Ecto neural progenitor cell (in vitro differentiated cells): ENCODE measurements at places on chromosomes 5 and 9.

GRCh38 chr9:16136961-16137360 lies 584.1 kb downstream of the CCDC171 start:
- DNase-seq: no peak

GRCh38 chr5:17846496-17846895 lies 212.2 kb downstream of the TAF11L14 start:
- DNase-seq: no peak

DNA sequence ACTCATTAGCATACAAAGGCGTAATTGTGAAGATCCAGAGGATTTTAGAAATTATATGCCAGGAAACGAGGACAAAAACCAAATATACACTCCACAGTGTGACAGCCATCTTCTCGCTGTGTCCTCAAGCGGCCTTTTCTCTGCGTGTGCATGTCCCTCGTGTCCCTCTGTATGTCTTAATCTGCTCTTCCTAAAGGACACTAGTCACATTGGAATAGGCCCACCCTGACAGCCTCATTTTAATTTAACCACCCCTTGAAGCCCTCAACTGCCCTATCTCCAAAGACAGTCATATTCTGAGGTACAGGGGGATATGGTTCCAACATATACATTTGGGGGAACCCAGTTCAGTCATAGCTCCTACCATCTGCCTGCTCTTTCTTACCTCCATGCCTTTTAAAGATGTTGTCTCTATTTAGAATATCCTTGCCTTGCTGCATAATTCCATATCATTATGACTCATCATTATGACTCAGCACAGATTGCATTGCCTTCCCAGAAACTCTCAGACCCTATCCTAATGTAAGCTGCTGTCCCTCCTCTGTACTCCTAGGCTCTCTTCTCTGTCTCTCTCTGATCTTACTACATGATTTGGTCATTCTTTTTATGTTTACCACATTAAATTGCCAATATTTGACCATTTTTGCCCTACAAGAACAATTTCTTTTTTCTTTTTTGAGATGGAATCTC lies 210.9 kb downstream of the AOPEP start:
- no peak for DNase-seq

GRCh38 chr9:78601957-78602565 lies 305.1 kb downstream of the PSAT1 start:
- no peak for DNase-seq

DNA sequence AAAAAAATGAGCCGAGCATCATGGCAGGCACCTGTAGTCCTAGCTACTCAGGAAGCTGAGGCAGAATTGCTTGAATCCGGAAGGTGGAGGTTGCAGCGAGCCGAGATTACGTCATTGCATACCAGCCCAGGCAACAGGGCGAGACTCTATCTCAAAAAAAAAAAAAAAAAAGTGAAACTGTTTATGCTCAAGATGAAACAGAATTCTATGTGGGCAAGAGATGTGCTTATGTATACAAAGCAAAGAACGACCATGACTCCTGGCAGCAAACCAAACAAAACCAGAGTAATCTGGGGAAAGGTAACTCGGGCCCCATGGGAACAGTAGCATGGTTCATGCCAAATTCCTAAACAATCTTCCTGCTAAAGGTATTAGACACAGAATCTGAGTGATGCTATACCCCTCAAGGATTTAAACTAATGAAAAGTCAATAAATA lies 32.6 kb upstream of the PLAC8L1 start:
- DNase-seq: no peak

GRCh38 chr5:33270671-33271070 lies 170.1 kb upstream of the TARS1 start:
- no peak for DNase-seq

DNA sequence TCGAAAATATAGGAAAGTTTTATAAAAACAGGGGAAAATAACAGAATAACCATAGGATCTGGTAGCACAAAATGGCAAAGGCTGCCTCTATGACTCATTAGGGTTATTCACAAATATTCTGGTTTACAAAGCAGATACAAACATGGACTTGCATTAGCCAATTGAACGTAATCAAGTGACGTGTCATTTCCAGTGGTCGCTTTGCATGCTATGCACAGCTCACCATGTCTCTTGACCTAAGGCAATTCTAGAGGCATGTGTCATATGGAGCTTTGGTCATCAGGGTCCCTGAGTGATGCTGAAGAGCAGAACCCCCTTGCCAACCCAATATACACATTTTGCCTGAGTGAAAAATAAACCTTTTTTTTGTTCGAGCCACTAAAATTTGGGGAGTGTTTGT lies 158.8 kb downstream of the TMEM161B start:
- DNase-seq: no peak

DNA sequence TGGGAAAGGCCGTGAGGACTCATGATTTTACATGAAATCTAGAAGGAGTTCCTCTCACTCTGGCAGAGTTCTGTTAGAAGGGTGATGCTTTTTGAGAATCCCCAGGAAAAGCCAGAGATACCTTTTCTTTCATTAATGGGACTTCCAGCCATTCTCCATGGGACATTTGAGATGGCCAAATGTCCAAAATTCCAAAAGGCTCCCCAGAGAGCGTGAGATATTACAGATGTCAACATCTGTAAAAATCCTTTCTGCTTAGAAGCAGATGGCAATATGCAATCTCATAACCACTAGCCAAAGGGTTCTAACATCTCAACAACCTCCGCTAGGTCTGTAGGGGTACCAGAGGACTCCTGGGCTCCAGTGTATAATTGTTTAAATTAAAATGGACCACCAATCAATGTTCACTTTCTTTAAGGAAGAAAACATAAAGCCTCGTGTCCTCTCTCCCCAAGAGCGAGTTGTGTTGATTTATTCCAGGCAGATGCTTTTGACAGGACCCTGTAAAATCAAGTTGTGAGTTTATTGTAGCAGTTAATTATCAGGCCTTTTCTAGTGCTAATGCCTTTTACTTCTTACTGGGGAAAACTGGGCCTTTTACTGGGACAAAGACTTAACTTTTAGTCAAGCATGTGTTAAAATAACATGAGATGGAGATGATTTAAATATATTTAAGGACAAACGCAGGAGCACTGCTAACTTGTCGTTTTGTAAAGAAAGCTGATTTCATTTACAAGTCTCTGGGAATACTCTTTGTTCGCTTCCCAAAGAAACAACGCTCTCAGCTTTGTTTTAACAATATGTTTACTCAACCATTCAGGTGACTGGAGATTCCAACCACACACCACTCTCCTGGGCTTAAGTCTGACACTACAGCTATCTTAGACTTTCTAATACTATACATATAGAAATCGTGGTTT lies 4.8 kb downstream of the GAS1 start:
- no peak for DNase-seq

DNA sequence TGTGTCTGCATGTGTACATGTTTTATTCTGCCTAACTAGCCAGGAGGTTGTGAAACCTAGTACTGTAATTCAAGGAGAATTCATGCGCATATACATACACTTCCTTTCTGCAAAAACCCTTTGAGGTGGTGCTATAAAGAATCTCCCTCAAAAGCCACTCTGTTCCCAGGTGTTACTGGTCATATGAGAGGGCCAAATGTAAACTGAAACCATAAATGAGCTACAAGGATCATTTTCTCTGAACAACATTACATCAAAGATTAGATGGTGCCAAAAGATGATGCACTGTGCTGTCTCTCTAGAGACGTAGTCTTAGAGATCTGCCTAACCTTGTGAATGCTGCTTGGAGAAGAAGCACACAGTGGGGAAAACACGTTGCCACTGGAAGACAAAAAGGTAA lies 15.7 kb downstream of the NREP start:
- no peak for DNase-seq

DNA sequence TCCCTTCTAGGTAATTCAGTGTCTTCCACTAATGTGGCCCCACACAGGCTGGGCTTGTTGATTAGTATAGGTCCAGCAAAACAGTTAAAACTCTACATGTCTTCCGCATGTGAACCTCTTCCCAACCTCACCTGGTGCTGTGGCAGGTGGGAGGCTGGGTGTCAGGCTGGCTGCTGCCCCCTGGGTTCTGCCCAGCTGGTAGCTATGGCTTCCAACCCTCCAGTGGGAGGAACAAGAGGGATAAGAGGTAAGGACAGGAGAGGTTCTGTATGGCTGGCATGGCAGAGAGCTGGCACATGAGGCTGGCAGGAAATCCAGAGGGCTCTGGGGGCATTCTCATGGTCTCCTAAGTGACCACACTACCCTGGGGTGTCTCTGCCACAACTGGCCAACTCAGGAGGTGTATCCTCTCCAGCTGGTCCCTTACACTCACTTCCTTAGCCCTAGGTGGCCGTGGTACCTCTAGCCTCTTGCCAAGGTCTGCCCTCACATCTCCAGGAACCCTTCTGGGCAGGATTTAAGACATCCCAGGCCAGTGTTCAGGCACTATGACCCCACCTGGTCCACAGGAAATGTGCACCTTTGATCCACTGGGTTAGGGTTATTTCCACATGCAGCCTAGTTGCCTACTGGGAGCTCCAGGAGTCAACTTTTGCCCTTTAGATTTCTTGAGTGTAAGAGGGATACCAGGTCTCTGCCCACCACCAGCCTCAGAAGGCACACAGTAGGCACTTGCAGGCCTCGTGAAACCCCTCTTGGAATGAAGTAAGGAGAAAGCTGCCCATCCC lies 41.7 kb downstream of the AHRR start:
- peak; percentile 18 for DNase-seq

DNA sequence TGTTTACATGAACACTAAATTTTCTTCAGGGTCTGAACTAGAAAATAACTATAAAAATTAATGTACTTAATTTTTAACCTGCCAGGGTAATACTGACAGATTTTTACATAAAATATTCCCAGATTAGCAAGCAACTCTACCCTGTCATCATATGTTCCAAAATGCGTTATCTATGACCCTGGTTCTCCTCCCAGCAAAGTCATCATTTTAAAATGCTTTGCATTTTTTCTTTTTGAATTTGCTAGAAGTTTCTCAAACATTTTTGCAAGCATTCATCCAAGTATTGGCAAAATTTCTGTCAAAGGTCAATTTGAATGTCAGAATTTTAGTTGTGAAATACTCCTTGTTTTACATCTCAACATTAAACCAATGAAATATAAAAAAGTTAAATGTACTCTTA lies 144.5 kb upstream of the FTMT start:
- no peak for DNase-seq

GRCh38 chr5:5799826-5800225 lies 377.3 kb downstream of the ICE1 start:
- no peak for DNase-seq

DNA sequence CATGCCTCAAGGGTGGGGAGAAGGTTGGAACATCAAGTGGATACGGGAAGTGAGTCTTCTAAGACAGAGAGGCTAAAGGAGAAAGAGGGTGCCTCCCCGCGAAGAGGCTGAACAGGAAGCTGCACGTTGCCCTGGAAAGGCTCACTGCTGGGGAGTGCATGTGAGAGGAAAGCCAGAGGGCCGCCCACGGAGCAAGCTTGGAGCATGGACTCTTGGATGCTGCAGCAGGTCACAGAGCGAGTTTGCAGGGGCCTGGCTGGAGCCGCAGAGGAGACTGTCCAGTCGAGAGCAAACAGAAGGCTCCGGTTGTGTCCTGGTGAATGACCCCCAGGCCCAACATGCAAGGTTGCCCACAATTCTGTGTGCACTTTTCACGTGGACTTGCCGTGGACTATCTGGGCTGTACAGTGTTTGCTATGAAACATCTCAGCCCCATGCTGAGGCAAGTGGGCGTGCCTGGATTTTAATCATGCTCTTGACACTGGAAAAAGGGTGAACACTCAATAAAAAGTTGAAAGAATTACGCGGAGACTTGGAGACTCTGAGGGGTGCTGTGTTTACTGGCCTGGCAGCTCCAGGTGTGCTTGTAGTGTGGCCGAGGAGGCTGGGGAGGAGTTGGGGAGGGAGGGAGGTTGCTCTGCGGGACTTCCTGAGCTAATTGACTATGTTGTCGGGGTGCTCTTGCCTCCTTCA lies 54.5 kb upstream of the GARNL3 start:
- no peak for DNase-seq

GRCh38 chr9:4048441-4048840 lies 251.4 kb downstream of the GLIS3 start:
- DNase-seq: no peak

- no peak for DNase-seq
These were observed 14.2 kb downstream of the NDUFAF2 start for GRCh38 chr5:60959156-60959555.

- DNase-seq: no peak
These were observed 138.8 kb downstream of the PAM start for GRCh38 chr5:102893942-102894341.

- no peak for DNase-seq
These were observed 144.1 kb upstream of the ST8SIA4 start for GRCh38 chr5:101047181-101047580.

- DNase-seq: no peak
These were observed 585.3 kb upstream of the KLF4 start for GRCh38 chr9:108074900-108075299.

- no peak for DNase-seq
These were observed 677 bp upstream of the TXNDC15 start for GRCh38 chr5:134873494-134873893.

DNA sequence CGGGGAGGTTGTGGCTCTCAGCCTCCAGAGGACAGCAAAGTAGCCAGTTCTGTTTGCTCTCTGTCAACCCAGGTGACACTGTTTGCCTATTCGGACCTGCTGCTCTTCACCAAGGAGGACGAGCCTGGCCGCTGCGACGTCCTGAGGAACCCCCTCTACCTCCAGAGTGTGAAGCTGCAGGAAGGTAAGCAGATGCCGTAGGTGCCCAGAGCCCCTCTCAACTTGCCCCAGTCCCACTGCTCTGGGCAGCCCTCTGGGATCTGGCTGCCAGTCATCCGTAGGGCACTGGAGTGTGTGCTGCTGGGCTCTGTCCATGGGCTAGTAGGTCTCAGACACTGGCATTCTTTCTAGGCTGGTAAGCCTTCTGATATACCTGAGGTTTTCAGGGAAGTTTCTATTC lies 59.3 kb downstream of the RGS3 start:
- no peak for DNase-seq

GRCh38 chr5:145847499-145848497 lies 12.7 kb upstream of the PRELID2 start:
- DNase-seq: no peak

DNA sequence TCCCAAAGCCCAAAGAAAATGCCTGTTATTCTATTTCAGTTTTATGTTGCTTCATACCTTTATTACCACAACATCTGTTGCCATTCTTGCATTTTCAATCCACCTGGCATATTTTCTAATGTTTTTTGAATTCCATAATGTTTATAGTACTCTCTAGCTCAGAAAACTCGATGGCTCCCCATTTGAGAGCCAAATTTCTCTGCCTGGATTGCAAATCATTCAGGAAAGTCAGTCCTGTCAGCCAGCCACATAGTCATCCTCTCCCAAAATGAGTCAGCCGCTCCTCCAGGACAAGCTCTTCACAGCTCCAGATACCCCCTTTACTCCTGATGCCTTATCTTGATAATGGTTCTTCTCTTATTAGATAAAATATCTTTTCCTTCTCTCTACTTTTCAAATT lies 78.2 kb upstream of the ADCY2 start:
- DNase-seq: no peak

- peak; percentile 93 for DNase-seq
These were observed at the start of gene RACK1 for GRCh38 chr5:181243564-181244343. Gene RACK1, minus strand, starts transcription at chr5:181243906. Its CDS starts 106 bp downstream, at chr5:181243800.

DNA sequence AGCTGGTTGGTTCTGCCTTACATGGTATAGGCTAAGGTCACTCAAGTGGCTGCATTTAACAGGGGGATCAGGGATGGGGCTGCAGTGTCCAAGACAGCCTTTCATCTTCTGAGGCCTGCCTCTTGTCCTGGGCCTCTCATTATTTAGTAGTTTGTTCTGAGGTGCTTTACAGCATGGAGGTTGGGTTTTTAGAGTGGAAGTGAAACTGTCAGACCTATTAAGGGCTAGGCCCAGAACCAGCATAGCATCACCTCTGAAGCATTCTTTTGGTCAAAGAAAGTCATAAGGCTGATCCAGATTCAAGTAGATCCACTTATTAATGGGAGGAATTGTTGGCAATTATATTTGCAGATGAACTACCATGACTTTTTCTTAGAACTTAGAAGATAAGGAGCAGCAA lies 146.0 kb upstream of the NMUR2 start:
- no peak for DNase-seq

- DNase-seq: no peak
These were observed 74.7 kb downstream of the S1PR3 start for GRCh38 chr9:89065921-89066320.
